ENCODE measurements at places on chromosomes 5 and 9.

DNA sequence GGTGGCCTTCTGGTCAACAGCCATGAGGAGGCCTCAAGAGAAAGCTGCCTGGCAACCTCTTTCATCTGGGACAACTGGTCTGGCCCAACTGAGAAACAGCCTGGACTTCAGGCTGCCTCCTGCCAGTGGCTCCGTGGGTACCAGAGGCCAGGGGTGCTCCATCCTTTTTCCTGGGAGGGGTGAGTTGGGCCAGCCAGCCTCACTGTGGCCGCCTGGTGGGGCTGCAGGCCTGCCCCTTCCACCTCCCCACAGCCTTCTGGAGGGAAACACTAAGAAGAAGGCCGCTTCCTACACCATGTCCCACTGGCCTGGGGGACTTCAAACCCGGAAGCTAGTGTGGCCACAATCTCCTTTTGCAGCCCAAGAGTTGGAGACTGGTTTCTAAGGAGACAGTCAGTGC, 13.8 kb upstream of the NKD2 start:
- no peak for DNase-seq

DNA sequence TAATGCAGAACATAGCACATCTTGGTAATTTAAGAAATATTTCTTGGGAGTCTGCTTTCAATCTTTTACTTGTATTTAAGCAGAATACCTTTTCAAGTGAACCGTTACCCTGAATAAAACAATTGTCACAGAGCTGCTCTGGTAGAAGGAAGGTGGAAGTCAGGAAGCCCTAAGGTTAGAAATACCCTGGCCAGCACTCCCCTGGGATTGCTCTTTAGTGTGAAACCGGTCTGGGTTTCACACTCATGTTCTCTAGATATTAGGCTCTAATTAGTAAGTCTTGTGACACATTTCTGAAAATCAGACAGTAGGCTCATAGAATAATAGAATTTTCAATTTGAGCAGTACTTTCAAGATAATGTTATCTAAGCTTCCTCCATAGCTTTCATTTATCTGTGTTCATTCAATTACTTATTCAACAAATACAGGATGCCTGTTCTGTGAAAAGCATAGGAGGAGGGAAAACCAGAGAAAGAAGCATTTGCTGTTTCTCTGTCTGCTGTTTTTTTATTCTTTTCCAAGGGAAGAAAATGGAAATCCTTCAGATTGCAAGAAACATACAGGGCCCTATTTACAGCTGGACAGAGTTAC, 825.5 kb downstream of the TLR4 start:
- DNase-seq, result no peak

GRCh38 chr5:2675548-2675947, 75.9 kb downstream of the IRX2 start:
- no peak for DNase-seq

DNA sequence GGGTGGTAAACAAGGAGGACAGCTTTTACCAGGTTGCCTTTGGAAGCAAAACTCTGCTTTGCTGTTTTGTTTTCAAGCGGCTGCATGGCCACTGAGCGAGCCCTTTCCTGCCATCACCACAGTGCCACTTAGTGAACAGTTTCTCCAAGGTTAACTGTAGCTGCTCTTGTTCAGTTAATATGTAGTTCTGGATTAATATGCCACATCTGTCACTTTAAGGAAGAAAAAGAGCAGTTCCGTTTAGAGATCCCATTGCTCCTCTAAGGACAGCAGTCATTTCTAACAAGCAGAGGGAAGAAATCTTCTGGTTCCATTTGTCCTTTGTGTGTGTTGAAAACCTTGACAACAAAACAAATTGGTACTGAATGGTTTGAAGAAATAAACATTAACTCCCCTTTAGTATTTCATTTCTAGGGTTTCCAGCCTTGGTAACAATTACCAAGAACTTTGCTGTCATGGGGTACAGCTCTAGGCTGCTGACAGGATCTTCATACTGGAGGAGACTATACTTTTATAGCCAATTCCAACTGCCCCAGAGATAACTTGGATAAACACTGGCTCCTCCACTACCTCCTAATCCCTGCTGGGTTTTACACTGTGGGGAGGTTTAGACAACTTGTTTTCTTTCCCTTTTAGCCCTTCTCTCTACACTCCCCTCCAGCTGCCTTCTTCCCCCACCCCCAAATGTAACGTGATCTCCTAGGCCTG, 10.3 kb upstream of the ABL1 start:
- DNase-seq, result no peak

DNA sequence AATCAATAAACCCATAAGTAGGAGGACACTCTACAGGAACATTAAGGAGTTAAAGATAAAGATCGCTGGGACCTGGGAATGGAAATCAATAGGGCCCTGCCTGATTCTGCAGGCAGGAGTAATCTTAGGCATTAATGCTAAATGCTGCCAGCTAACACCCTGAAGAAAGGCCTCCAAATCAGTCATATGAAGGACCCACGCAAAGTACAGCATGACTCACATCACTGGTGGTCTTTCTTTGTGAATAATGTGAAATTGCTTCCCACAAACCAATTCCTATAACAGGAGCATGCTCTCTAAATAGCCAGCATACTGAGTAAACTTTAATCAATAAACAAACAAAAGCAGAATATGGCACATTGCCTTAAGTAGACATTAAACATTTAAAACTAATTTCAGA, 172.3 kb downstream of the SEMA5A start:
- DNase-seq, result no peak

GRCh38 chr9:87585123-87585855, 87.6 kb downstream of the DAPK1 start:
- peak; percentile 67 for DNase-seq

DNA sequence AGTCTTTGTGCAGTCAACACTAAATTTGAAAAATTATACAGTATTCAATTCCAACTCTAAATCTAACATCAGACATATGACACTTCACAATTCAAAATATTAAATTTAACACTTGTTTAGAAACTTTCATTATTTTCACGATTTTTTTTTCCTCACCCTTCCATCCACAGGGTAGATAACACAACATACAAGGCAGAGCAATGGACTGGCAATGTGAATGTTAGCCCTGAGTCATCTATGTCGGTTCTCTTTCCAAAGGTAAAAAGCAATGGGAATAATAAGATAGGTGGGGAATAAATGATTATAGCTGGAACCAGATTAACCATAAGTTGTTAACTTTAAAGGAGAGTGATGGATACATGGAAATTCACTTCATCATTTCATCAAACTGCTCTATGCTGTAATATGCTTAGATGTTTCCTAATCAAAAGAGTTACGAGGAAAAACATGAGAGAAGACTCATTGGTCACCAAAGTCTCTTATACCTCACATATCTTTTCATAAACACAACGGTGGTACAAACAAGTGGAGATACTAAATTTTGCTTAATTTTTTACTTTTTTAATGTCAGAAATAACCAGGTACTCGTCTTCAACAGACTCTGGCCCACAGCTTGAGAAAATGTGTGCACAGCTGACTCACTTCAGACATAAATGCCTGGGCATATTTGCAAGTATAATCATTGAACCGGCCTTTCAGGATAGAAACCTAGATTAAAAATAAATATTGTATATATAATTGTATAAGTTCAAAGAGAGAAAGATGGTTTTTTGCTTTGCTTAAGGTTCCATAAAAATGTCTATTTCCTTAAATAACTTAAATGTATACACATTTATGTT, 23.0 kb downstream of the RFX3 start:
- DNase-seq, result no peak

GRCh38 chr9:134485653-134486052, 155.9 kb upstream of the COL5A1 start:
- no peak for DNase-seq

DNA sequence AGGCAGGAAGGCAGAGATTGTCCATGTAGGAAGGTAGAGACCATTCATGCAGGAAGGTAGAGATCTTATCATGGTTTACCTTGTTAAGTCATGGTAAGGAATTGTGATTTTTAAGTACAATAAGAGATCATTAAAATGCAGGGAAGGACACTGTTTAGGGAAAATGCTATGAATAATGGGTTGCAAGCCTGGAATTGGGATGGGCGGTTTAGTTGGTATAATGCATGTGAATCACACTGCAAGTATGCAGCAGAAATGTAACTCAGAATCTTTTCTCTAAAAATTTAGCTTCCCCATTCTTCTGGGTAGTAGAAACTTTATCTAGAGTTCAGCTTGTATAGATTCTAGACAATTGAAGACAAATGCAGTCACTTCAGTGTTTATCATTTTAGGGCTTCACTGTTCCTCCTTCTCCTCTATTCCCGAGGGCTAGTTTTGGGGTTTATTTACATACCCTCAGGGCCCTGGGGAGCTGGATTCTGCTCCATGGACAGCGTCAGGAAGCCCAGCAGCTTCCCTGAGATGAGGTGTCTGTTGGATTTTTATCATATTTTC, 212.0 kb downstream of the SREK1 start:
- DNase-seq, result no peak

DNA sequence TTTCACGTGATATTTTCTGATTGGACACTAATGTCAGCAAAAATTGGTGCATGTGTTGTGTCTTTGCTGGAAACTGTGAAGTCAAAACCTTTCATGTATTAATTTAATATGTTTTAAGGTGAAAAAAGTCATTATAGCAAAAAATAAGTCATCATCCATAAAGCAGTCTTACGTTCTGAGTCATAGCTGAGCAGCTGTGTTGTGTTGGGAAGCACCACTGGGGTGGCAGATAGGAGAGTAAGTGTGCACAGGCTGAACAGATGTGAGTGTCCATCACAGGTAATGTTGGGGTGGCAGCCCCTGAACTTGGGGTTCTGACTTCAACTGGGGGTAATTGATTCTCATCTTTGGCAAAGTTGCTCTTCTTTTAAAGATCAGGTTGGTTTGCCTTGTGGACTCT, 156.8 kb downstream of the NXNL2 start:
- DNase-seq, result no peak

DNA sequence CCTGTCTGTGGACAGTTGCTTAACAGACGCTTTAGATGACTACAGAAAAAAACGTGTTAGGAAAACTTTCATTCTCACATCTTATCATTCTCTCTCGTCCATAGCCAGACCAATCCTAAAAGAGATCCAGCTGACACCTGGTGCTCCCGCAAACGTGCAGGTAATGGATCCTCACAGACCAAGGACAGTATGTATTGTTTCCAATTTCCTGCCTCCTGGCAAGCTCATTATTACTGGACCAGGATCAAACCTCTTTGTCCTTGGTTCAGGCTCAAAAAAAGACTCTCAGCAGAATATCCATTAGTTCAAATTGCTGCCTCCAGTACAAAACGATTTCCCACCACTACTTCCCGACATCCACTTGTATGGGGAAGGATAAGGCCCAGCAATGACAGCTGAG, 62.4 kb downstream of the SERINC5 start:
- no peak for DNase-seq

- DNase-seq, result no peak
Measured at GRCh38 chr5:123718238-123718637, 206.3 kb downstream of the CSNK1G3 start.

GRCh38 chr5:122129306-122129705, at the start of gene ZNF474:
ZNF474 (plus strand) TSS chr5:122129546; CDS start chr5:122151991, 22,445 bp downstream.
- DNase-seq, result peak; percentile 98

DNA sequence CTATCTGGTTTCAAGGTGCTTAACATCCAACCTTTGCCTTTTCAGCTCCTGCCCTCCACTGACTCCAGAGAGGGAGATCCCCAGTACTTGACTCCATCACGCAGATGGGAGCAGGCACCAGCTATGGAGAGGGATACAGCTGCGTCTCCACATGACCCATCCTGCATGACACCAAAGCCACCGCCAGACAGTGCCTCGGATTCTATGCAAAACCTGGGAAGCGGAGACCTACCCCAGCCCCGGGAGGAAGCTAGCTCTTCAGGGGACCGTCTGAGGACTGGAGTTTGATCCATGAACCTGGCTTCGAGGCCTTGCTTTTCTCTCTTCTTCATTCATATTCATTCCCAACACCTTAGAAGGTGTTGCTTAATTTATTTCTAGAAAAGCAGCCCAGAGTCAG, 24.8 kb downstream of the HRH2 start:
- no peak for DNase-seq

- peak; percentile 91 for DNase-seq
Measured at GRCh38 chr9:110076894-110077725, 130.8 kb downstream of the C9orf152 start.

DNA sequence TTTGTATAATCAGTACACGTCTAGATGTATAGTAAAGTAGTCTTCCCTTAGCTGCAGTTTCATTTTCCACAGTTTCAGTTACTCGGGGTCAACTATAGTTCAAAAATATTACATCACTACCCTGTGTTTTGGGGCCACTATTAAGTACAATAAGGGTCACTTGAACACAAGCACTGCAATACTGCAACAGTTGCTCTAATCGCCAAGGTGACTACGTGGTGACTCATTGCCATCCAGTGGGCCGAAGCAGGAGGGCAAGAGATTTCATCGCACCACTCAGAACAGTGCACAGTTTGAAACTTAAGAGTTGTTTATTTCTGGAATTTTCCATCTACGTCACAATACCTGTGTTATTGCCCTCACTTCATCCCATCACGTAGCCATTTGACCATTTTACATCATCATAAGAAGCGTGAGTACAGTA, at the start of gene ARL14EPL:
Gene ARL14EPL, plus strand, starts transcription at position 379 of the 424 bp plus-strand sequence. CDS start 18,994 bp downstream, outside the sequence.
- DNase-seq, result peak; percentile 99

DNA sequence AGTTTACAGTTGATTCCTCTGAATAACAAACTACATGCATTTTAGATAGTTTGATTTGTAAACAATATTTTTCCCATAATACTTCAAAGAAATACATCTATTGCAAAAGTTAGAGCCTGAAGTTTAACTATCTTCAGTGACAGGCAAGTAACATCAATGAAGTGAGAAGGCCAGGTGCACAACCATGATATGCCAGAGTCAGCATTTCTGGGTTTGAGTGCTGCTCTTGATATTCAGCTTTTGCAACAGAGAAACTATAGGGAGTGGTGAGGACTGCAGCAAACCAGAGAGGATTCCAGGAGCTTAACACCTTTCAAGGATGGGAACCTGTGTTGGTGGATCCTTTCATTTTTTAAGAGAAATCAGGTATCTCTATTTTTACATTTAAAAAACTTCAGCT, 79.4 kb upstream of the RASEF start:
- no peak for DNase-seq

DNA sequence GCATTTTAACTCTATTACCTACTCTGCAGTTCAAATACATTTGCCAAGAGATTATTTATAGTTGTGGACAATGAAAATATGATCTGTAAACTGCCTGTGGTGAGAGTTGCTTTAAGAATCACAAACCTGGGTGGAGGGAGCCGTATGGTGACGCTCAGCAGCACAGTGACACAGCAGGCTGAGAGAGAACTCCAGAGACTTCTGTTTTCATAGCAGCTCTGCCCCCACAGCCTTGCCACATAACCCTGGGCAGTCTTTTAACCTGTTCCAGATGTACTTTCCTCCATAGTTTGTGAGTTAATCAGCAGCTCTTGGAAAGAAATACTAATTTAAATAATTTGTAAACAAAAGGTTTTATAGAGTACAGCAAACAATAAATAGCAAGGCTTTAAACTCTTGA, 450.5 kb downstream of the ELAVL2 start:
- no peak for DNase-seq
